Activated CD8-positive, alpha-beta T cell treated with anti-CD3 and anti-CD28 coated beads for 36 hours (primary cell): ENCODE measurements at places on chromosomes 3 and 15. TPM values are rescaled to one million over a fixed set of nuclear protein-coding genes. Genes with fewer than 3 reads are reported as not detected.

The TMEM266 gene
- 0.11 TPM for total RNA-seq

The SIDT1 gene
- 21.0 TPM for total RNA-seq

DNA sequence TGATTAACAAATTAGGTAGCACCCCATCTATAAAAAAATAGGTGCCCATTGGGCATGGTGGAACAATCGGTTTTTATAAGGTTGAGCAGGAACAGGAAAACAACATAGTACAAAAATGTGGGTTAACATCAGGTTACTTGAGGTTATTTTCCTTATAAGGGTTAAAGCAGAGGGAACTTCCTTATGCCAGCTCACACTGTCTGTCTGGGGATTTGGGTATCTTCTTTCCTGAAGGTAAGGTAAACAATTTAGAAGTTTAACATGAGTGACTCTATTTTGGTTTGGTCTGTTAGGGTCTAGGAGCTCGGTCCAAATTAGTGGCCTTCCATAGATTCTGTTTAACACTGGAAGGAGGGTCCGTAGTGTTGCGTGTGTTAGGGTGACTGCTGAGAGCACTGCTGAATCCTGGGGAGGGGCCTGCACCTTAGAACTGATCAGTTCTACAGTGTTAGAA is 14.7 kb downstream of the CHD2 start:
- no peak for DNase-seq

DNA sequence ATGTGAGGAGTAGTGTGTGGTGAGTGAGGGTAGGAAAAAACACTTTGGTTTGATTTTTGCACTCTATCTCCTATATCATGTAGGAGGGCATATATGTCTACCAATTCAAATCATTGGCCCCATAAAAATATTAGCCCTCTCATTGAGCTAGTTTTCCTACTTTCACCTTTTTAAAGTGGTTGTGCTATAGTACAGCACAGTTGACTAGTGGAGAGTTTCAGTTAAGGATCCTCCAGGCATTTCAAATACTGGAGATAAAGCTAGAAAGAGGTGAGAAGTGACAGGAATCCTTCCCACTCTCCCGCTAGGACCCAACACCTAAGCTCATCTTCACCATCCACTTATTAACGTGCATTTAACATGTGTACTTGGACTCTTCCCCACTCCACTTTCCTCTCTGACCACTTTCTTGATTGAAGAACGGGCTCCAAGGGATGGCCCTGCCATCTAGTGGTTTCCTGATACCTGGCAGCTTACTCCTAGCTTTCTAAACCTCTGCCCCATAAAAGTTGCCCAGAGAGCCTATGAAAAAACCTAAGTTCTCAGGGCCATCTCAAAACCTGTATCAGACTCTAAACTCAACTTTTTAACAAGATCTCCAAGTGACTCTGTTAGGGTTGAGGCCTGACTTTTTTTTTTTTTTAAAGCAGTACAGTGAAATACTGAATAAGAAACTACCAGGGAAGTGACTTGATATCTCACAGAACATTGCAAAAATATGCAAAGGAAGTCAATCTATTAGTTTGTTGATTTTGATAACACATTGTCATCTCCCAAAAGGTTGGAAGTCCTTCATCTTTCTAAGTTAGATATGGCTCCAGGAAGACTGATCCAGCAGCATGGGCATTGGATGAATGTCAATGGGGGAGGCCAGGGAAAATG is 17.9 kb downstream of the IL12A start:
- peak; percentile 48 for DNase-seq

DNA sequence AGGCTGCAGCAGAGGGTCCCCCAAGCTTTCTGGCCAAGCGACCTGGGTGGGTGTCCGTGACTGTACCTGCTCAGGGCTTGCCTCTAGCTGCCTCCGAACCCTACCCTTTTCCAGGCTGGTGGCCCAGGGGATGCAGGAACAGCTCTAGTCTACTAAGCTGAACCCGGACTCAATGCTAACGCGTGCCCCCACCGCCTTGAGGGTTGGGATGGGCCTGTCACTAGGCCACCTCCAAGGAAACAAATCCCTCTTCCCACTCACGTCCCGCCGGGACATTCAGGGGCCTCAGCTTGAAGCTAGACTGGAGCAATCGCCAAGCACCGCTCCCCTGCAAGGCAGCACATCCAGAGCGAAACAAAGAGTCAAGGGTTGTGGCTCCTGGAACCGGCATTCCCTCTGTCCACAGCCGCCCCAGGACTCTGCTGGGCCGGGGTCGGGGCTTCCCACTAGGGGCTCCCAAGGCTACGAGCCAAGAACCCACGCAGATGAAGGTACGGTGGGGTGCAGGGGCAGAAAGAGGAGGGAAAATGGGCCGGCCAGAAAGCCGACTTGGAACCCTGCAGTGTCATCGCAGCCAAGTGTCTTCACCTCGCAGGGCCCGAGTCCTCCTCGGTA is 2.9 kb downstream of the FBXL22 start:
- DNase-seq = no peak

GRCh38 chr15:73869216-73869995 is 4.0 kb upstream of the TBC1D21 start:
- DNase-seq = no peak

- DNase-seq = no peak
Observed at GRCh38 chr3:197564097-197564843, 8.5 kb upstream of the BDH1 start.
